ENCODE measurements at places on chromosomes 4 and X.

- no peak for DNase-seq
These were observed 2.3 kb downstream of the PGRMC2 start for GRCh38 chr4:128285085-128285997.

DNA sequence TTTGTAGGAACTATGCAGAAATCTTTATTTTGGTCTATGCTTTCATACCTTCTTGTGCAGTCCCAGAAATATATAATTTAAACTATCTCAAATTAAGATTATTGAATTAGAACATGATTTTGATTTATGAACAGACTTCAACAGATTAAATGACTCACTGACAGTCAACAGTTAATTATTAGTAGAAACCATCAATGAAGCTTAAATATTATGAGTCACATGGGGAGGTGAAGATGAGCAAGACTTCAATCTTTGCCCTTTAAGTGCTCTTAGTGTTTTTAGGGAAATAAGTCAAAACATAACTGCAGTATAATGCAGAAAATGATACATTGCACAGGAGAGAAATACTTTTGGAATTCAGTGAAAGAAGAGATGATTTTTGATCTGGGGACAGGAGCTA, 81.5 kb upstream of the BMP3 start:
- DNase-seq: no peak

DNA sequence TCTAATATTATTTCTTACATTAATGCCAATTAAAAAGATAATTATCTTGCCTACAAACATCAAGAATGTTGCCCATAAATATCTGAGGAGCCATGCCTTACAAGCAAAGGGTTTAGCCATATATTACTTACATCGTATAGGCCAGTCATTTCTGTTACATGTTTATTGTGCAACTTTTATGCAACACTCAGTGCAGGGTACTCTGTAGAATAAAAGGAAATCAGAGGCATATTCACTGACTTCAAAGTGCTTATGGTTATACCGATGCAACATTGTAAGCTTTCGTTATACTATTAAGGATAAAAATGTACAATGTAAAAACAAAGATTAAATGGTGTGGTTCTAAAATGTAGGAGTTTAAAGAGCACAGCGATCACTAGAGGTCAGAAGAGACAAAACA, 315.9 kb downstream of the PCDH10 start:
- DNase-seq: no peak

GRCh38 chr4:15255537-15255936, 172.3 kb upstream of the C1QTNF7 start:
- no peak for DNase-seq

- DNase-seq: no peak
These were observed 111.2 kb upstream of the TMEM47 start for GRCh38 chrX:34768290-34768689.

All from stimulated activated naive CD4-positive, alpha-beta T cell (primary cell).